Hematopoietic multipotent progenitor cell treated with erythropoietin and hydrocortisone succinate and interleukin-3 and kit ligand, for 15 days (in vitro differentiated cells): ENCODE measurements at places on chromosomes 13 and 19.

GRCh38 chr19:40216777-40217026 is 1.5 kb downstream of the TTC9B start:
- no peak for DNase-seq

DNA sequence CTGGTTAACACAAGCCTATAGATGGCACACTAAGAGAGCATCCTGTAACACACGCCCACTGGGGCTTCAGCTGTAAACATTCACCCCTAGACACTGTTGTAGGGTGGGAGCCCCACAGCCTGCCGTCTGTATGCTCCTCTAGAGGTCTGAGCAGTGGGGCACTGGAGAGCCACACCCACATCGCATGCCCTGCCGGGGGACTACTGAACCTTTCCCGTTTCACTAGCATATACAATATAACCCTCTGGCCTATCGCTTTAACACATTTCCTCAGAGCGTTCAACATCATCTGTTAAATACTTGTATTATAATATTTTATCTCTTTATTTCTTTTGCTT is 73.4 kb downstream of the PCDH9 start:
- DNase-seq = no peak

DNA sequence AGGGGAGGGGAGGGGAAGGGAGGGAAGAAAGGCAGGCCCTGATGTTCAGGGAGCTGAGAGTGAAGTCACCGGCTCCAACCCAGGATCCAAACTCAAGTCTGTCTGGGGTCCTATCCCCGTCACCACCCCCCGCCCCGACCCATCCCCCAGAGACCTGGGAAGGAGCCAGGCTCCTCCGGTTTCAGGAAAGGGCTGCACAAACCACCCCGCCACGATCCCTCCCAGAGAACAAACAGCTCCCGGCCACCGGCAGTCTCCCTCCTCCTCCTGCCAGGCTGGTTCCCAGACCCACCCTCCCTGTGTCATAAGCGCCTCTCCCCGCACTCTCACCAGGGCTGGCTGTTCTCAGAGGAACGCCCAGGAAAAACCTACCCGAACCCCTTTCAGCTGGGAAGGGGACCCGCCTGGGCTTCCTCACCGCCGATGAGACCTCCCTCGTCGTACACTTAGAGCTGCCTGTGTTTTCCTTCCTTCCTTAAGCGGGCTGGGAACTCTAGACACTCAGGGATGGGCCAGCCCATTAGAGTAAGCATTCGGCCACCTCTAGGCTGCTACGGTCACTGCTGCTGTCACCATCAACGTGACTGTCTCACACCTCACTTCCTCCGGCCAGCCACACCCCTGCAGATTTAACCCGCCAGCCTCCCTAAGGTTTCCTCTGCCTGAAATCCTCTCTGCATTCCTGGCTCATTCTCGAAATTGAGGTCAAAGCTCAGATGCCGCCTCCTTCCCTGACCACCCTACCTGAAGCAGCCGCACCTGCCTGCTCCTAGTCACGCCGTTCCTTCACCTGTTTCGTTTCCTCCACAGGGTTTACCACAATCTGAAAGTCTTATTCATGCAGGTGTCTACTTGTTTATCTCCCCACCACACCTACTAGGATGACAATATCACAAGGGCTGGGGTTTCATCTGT is 6.3 kb upstream of the RDH13 start:
- no peak for DNase-seq

GRCh38 chr13:100356426-100356825 is 232.2 kb downstream of the GGACT start:
- DNase-seq = no peak

DNA sequence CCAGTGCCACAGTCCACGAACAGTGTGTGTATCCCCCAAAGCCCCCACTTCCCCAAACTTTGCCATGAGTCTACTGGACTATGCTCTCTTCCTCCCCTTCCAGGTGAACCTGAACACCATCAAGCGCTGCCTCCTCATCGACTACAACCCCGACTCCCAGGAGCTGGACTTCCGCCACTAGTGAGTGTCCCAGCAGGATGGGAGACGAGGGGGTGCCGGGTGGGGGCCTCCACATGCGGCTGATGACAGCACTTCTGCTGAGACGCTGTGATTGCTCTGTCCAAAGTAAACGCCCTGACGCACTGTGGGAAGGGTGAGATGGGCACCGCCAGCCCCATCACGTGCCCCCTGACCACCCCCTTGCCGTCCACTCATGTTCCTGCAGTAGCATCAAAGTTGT is 2.0 kb upstream of the P2RY11 start:
- DNase-seq = no peak
